ENCODE measurements at places on chromosomes 4 and X.

DNA sequence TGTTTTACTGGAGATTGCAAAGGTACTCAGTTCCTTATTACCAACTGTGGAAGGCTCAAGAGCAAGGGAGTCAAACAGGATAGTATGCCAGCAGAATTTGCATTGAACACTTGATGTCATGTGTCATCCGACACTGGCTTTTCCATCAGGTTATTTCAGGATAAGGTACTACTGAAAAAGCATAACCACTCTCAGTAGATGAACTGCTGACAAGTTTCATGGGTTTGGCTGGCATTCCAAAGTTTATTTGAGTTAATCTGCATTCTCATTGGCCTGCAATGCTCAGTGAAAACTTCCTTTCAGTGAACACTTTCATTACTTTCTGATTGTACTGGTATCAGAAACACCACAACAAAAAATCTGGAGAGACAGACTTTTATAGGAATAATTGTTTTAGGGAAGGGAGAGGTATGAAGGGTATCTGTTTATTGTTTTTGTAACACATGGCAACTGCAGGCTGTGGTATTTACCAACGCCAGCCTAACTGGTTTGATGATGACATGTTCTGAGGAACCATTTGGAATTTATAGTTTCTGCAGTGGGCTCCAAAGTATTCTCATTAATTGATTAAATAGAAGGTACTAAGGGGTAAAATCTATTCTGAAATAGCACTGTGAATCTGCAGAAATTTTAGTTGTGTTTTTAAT lies 345.7 kb upstream of the NR3C2 start:
- DNase-seq, result peak; percentile 90

DNA sequence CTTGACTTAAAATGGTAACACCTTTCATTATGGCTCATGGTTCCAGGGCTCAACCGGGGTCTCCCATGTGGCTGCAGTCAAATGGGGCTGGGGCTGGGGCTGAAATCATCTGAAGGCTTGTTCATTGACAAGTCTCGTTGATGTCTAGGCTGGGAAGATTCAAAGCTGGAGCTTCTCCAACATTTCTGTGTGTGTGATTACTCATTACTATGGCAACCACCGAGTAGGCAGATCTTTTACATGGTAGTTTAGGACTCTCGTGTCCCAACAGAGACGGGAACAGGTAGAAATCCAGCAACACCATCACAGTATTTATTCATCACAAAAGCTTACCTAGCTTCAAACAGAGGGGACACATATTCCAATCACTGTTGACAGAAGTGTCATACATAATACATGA lies 7.8 kb downstream of the YTHDC1 start:
- peak; percentile 55 for DNase-seq

- no peak for DNase-seq
These were observed 45.9 kb upstream of the ZNF827 start for GRCh38 chr4:145984563-145984962.

DNA sequence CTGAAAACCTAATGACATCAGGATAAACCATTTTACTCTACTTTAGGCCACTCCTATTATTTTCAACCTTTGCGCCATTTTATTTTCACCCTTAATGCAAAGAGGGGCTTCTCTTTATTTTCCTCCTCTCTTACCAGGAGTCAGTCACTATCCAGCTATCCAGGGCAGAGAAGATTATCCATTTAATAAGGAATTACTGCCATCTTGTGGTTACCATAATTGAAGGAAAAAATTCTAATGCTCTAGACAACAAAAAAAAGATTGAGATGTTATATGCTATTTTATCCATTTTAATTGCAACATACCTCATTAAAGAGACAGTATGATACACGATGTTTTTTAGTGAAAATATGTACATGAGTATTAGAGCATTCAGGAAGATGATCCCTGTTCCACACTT lies 514.5 kb upstream of the FAM241A start:
- peak; percentile 64 for DNase-seq

DNA sequence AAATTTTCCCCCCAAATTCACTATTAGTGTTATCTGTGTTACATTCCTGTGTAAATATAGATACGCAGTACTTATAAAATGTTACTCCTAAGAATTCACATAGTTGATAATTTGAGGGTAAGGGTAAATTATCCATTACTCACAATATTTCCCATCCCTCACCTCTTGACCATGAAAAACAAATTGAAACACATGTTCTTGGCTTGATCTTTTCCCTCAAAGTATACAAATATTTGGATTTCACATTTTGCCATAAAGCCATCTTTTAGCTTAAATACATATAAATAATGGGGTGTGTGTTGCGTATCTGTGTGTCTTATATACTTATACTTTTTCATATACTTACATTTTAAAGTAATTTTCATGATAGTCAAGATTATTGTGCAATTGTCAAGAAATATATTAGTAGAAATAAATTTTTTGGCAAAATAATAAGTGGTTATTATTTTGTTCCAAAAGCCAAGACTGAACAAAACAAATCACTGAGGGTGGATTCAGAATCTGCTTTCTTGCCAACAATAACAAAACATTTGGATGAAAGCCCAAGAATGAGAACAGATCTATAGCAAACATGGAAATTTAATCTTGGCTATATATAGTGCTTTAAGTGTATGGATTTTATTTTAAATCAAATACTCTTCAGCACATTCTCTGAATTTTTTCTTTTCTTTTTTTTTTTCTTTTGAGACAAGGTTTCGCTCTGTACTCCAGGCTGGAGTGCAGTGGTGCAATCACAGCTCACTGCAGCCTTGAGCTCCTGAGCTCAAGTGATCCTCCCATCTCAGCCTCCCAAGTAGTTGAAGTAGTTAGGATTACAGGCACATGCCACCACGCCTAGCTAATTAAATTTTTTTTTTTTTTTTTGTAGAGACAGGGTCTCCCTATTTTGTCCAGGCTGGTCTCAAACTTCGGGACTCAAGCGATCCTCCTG lies 48.5 kb upstream of the PRSS48 start:
- peak; percentile 9 for DNase-seq

Measured in myocyte (in vitro differentiated cells).